ENCODE measurements at places on chromosomes 2 and 18.
A peak's percentile ranks its signal among the peaks of the same experiment; 100 is the strongest.

GRCh38 chr2:75564026-75564688, 3.4 kb upstream of the EVA1A start:
- DNase-seq: no peak

- no peak for DNase-seq
Measured at GRCh38 chr2:182852090-182852489, 14.3 kb downstream of the FRZB start.

- DNase-seq: no peak
Measured at GRCh38 chr2:129775952-129776653, 203.4 kb upstream of the RAB6C start.

DNA sequence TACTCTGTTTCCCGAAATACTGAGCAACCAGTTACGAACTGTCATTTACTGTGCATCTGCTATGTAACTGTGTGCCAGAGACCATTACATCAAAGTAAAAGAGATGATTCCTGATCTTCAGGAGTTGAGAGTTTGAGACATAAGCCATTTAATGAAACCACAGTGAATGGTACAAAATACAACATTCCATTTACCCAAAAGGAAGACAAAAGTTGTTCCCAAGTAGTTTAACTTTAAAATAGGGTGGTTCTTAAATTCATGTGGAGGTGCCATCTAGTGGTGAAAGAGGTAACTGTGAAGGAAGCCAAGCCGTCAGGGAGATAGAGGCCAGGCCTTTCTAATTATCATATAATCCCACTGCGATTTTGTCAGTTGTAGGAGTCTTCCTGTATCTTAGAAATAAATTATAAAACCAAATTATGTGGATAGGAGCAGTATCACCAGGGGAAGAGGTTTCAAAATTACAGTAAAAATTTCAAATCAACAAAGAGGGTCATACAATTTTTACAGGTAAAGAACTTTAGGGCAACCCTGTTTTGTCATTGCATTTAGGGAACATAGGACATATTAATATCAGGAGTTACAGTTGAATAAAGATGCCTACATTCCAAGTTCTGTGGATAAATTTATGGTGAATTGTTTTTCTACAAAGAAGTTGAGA, 67.7 kb downstream of the EPAS1 start:
- DNase-seq: peak; percentile 87

GRCh38 chr2:70081221-70081620, 6.1 kb upstream of the PCBP1 start:
- no peak for DNase-seq

GRCh38 chr2:74735564-74735963, 81.5 kb downstream of the SEMA4F start:
- DNase-seq: no peak

DNA sequence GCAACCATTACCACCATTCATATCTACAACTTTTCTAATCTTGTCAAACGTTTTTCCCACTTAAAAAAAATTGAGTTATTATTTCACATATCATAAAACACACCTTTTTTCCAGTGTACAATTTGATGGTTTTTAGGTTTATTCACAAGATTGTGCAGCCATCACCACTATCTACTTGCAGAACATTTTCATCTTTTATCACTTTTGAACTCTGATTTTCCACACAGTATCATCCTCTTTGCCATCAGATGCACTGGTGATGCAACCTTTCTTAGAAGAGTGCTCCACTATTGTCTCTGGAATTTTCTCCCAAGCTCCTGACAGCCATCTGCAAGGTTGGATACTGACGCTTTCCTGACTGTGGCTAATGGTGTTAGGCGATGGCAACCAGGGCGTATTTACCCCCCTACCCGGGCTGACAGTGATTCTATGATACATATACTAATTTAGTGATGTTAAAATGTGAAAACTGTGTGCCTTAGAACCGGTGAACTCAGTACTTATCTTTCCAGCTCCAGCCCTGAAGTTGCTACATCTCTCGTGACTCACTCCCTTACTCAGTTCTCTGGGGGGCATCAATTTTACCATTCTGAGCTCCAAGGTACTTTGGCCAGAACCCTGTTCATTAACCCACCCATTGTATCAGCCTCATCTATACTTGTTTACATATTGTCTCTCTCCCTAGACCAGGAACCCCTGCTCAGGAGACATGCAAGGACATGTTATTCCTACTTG, 105.4 kb upstream of the SPRED2 start:
- DNase-seq: no peak

DNA sequence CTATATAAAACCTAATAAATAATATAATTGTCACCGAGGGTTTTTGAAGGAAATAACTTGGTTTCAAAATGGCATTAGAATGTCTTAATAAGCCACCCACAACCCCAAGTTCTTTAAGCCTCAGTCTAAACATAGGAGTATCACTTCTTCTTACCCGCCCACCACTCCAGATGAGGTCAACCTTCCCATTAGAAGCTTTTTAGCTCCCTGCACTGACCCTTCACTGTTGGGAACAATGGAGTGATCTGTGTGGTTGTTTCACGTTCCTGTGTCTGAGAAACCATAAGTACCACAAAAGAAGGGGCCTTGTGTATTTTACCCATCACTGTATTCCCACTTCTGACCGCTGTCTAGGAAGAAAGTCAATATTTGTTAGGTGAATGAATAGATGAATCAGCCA, 326.3 kb upstream of the ZNF521 start:
- peak; percentile 73 for DNase-seq

DNA sequence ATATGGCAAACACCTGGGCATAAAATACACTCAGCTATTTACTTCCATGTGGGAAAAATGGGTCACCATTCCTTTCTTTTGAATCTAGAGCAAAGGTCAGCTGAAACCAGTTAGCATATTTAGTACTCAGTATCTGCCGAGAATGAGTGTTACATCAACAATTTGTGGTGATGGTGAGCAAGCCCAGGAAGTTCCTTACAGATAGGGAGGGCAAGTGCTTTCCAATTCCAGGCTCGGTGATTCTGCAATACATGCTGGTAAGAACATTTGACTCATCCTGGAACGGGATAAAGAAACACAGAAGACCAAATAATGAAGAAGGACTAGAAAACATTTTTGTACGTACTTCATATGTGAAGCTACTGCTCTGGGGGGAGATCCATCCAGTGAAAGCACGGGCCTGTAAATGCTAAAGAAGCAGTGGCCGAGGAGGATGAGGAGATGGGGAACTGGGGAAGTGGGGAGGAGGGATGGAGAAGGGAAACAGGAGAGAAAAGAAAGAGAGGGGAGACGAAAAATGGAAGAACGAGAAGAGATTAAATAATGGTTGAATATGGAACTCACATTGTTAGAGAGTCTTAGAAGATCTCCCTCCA, 251.9 kb downstream of the TTC32 start:
- DNase-seq: no peak

- no peak for DNase-seq
Measured at GRCh38 chr18:65544701-65545100, 206.1 kb upstream of the CDH7 start.

DNA sequence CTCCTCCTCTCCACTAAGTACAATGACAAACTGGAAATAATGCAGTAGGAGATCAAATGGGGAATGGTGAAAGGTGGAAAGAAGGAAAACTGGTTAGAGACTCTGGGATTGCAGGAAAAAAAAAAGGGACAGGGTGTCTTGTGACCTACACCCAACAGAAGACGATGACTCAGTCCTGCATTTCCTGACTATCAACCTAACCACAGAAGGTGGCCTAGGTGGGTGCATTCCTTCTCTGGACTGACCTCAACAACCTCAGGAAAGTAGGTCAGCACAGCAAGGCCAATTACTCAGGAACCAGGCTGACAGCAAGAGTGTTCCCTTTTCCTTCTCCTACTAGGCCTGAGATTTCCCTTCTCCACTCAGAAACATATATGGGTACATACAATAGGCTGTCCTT, 1386.4 kb upstream of the ZEB2 start:
- no peak for DNase-seq

DNA sequence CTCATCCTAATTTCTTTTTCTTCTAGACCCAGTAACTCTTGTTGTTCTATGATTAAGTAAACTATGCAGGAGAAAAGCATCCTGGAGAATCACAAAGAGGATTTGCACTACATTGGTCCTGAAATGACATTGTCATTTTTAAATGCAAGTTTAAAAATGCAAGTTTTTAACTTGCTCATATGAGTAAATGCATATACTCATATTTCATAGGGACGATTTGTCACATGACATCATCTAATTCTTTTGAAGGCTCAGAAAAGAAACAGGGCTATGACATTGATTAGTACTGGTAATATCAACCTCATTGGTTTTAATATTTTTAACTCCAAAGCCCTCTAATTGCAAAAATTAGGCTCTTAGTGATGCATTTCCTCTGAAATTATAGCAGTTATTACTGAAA, 324.4 kb downstream of the LRRTM1 start:
- DNase-seq: no peak

GRCh38 chr2:189530965-189531637, 49.5 kb downstream of the SLC40A1 start:
- peak; percentile 76 for DNase-seq

- DNase-seq: no peak
Measured at GRCh38 chr2:221310730-221311129, 261.4 kb downstream of the EPHA4 start.

DNA sequence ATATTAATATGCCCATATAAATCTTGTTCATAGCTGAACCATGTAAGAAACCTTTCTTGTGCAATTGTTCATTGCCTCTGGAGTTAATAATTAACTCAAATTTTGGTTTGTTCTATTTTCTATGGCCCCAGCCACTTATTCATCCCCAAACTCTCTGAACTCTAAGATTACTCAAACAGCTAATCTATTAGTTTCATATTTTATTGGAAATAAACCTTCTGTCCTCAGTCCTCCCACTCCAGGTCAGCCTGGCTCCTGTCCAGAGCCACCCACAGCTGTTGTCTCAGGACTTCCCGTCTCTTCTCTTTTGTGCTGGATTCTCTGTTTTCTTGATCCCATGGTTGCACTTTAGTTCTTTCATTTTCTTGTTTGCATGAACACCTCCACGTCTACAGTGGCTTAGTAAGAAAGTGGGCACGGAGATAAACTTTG, 4.4 kb upstream of the RNF103 start:
- DNase-seq: peak; percentile 46

DNA sequence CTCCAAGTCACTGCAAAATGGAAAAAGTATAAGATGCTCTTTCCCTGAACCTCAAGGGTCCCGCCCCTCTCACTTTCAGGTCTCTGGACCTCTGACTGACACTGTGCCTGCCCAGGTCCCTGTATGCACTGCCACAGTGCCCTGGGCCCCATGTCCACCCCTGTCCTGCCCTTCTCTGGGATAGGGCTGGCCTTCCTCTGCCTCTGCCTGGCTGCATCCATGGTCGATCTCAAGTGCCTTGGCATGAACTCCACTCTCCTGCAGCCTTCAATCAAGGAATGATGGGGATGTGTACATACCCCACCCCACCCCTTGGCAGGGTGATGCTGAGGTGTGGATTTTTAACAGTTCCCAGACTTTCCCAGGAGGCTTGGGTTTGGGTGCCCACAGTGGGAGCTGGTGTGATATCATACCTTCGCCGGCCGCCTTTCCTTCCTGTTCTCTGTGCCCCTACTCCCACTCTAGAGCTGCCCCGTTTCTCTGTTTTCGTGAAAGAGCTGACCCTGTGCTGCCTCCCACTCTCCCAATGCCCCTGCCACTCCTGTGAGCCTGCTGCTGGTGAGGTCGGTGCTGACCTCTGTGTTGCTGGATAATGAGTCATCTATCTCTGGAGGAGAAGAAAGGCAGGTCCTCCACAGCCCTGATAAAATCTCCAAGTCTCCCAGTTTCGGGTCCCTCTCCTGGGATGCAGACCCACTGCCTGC, 18.9 kb downstream of the PTPN18 start:
- peak; percentile 81 for DNase-seq

GRCh38 chr2:20501974-20502373, 55.1 kb downstream of the RHOB start:
- DNase-seq: peak; percentile 53

- no peak for DNase-seq
Measured at GRCh38 chr2:240429341-240429871, 6.1 kb upstream of the GPC1 start.

- no peak for DNase-seq
Measured at GRCh38 chr18:2540575-2540974, 30.7 kb downstream of the METTL4 start.

- no peak for DNase-seq
Measured at GRCh38 chr18:25661831-25662230, 309.9 kb upstream of the ZNF521 start.

DNA sequence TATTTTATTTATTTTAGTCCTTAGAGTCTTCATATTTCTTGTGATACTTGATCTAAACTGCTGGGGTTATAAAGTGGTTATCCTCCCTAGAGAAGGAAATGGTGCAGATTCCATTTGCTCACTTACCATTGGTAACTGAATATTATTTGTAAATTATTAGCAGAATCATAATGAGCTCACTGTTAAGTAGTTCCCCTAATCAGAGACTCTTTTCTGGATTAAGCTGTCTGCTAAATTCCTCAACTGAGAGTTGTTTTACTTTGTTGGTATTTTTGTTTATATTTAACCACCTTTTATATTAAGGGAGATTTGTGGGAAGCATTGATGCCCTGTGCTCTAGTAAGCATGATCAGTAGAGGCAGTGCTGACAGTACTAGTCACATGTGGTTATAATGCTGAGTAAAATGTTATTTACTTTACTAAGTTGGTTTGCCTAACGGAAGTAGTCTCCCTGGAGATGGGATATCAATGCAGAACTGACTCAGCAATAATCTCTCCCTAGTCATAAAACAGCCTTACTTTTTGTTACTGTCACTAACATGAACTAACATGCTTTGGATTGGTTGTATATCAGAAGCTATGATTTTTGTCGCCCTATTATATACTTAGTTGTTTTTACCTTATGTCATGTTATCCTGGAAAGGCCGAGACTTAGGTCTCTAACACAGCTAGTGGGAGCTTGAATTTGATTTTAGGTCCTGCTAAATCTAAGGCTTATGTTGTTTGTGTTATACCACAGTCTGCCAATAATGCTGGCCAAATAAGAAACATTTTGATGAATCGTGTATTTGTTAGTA, 166.7 kb downstream of the MCFD2 start:
- peak; percentile 9 for DNase-seq

DNA sequence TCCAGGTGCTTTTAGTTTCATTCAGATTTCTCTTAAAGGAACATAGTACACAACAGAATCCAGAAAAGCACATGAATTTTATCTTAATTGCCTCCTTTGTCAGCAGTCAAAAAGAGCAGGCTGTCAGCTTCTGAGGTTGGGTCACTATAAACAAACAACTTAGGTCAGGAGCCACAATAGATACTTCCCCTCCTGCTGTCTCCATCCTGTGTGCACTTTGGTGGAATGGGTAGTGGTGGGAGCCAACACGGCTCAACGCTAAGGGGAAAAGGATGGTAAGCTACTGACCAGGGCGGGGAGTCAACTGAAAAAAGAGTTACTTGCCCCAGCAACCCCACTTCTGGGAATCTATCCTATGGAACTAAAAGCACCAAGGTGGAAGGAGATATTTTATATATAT, 121.9 kb downstream of the PAX3 start:
- no peak for DNase-seq
